Activated CD8-positive, alpha-beta memory T cell treated with anti-CD3 and anti-CD28 coated beads for 1 hour (primary cell): ENCODE measurements at places on chromosomes 2 and 18.

DNA sequence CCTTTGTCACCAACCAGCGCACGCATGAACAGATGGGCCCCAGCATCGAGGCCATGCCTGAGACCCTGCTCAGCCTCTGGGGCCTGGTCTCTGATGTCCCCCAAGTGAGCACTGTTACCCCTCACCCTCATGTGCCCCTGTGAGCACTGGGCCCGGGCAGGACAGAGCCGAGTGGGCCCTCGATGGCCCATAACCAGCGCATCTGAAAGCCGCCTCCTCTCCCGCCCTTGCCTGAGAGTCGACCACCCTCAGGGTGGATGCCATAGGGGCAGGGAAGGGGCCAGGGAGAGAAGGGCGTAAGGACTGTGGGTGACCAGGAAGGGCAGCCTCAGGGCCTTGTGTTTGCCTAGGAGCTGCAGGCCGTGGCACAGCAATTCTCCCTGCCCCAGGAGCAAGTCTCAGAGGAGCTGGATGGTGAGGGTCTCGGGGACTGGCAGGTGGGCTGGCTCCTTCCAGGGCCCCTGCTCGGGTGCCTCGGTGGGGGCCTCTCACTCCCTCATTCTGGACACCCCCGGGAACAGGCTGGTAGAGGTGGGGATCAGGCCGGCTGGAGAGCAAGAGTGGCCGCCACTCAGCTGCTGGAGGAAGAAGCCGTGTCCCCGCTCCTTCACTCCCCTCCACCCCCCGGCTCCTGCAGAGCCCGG is 2.1 kb downstream of the PROM2 start:
- no peak for DNase-seq

- no peak for DNase-seq
Measured at GRCh38 chr2:137873536-137874244, 90.6 kb upstream of the HNMT start.

DNA sequence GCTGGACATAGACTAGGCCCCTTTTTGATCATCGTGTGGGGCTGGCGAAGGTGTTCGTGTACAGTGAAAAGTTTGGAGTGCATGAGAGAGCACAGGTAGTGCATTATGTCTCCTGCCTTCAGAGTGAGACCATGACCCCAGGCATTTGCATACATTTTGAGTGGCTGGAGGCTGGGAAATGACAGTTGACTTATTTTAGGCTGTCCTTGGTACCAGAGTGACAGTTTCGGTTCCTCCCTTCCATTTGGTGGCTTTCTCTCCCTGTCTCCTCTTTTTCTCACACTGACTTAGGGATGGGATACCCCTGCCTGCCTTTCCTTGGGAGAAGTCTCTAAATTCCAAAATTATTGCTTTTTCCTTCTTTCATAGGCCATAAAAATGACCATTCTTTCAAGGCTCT is 20.1 kb downstream of the SERPINB12 start:
- no peak for DNase-seq

GRCh38 chr2:207683438-207683837 is 28.0 kb upstream of the CCNYL1 start:
- no peak for DNase-seq

DNA sequence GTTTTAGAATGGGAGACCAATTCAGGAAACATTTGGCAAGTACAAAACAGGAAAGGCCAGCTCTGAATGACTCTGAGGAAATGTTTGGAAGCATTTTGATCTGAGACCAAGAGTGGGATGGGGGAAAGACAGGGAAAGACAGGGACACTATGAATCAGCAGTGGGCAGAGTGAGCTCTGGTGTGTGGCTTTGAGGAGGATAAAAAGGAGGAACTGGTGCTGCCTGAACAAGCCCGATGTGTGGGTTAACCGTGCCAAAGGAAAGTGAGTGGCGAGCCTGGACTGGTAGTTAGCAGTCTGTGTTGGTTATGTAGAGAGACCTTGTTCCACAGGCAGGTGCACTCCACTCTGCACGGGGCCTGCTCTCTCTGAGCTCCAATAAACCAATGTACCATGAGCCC is 5.3 kb downstream of the MFSD6 start:
- no peak for DNase-seq

- DNase-seq, result no peak
Measured at GRCh38 chr2:67446491-67446911, 49.4 kb downstream of the ETAA1 start.
